ENCODE measurements at places on chromosomes 12 and 14.

DNA sequence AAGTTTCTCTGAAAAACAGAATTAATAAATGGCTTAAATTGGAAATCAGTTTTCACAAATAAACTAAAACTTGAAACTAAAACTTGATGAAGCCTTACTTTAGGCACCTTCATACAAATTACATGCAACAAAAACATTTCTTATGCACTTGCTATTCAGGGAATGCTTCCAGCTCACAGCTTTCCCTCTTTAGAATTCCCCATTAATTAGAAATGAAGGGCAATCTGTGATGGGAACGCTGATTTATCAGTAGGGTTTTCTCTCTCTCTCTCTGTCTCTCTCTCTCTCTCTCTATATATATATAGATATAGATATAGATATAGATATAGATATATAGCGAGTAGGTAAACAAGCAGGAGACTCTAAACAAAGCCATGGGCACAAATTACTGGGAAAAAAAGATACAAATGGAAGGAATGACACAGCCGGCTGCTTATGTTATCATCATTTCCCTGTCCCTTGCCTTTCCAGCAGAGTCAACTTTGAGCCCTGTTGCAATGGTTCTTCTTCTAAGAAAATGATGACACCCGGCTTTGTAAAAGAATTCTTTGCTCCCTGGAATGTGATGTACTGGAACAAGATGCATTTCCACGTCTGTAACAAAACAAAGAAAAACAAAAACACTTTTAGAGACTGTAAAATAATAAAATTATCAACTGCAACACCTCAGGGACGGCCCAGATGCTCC lies 1121.6 kb upstream of the TMEM132C start:
- DNase-seq: no peak

DNA sequence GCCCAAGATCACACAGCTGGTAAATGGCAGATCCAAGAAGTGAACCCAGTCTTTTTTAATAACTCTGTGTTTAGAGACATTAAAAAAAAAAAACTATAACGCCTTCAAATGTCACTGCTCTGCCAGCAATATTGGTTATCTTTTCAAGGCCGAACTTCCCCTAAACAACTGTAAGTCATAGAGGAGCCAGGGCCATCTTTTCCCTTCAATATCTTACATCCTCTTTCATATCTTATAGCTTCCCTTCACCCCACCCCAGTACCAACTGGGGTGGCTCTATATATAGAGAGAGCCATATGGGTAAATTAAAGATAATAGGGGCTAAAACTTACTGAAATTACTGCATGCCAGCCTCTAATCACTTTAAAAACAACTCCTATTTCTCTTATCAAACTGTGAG lies 100.2 kb downstream of the STAB2 start:
- DNase-seq: no peak

DNA sequence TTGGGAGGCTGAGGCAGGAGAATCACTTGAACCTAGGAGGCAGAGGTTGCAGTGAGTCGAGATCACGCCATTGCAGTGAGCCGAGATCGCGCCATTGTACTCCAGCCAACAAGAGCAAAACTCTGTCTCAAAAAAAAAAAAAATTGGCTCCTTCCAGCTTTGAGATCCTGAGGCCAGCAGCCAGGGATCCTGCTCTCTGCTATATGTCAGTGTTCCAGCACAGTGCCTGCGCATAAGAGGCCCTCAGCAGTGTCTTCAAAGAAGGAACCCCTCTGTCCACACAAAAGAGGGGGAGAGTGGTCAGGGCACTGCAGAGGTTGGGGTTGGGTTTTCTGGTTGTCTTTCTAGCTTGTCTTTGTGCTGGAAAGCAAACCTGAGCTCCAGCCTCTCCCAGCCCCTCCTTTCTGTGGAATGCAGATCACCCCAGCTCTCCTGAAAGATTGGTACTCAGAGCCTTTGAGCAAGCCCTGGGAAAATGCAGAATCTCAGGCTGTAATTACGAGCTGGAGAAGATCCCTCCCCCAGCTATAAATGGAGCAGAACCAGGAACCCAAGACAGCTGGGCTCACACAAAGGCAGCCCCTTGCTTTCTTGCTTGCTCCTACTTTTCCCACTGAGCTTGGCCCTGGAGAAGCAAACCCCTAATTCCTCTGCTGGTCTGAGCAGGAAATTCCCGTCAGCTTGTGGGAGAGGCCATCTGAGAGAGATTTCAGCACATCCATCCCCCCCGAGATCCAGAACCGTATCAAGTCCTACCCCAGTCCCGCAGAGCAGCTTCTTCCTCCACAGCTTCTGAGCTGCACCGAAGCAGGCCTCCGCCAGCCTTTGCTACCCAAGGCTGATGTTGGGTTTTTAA lies 205.7 kb downstream of the ZFP36L1 start:
- no peak for DNase-seq

GRCh38 chr14:104657101-104657524 lies 32.3 kb upstream of the INF2 start:
- no peak for DNase-seq

GRCh38 chr12:79252358-79253075 lies 387.9 kb downstream of the SYT1 start:
- DNase-seq: no peak

Measured in NCI-H1105 (cell line).